ENCODE measurements at places on chromosomes 3 and 15.

- no peak for DNase-seq
Observed at GRCh38 chr3:46895761-46896160, 18.2 kb downstream of the PTH1R start.

DNA sequence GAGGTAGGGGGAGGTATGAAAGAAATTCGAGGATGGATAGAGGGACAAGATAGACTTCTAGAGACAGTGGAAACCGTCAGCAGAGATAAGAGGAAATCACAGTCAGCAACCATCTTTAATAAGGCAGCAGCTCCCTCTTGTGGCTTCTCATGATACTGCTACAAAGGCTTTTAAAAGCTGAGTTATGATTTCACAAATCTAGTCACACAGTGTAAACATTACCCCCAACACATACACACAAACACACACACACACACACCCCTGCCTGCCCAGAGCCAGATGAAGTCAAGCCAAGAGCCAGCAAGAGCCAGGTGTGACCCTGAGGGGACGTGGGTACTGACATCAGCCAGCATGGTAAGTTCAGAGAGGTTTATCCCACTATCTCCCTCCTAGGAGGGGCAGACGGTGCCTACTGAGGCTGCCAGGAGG is 18.9 kb upstream of the TGM5 start:
- DNase-seq = peak; percentile 33

GRCh38 chr15:68713874-68714273 is 106.8 kb downstream of the ANP32A start:
- DNase-seq = no peak

GRCh38 chr3:155192957-155193746 is 100.3 kb downstream of the STRIT1 start:
- DNase-seq = no peak

GRCh38 chr15:31932576-31932975 is 97.7 kb upstream of the CHRNA7 start:
- no peak for DNase-seq

DNA sequence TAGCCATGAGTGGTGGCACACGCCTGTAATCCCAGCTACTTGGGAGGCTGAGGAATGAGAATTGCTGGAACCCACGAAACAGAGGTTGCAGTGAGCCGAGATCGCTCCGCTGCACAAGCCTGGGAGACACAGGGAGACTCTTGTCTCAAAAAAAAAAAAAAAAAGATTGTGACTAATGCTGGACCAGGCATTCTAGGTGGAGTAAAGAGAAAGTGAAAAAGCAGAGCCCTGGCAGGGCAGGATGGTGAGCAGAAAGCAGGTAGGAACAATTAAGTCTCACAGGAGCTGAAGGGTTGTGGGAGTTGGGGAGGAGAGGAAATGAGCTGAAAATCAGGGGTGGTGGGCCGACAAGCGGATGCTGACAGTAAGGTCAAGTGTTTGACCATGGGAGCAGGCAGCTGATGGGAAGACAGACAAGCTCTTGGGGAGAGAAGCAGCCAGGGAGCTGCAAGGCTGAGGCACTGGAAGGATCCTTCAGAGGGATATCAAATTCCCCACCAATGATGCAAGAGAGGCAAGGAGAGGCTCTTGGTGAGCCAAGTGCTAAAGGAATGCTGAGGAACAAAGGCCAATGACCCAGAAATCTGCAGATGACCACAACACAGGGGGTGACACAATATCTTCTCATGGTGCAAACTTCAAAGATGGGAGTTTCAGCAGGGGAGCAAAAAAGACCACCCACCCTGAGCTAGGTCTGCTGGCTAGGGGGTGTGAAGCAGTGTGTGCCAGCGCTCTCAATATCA is 251.1 kb downstream of the ULK4 start:
- DNase-seq = no peak

GRCh38 chr3:100563652-100564211 is 45.7 kb upstream of the ADGRG7 start:
- no peak for DNase-seq

- no peak for DNase-seq
Observed at GRCh38 chr15:24858737-24859601, 95.8 kb upstream of the SNRPN start.

GRCh38 chr3:17038900-17039553 is 154.3 kb downstream of the PLCL2 start:
- DNase-seq = no peak

DNA sequence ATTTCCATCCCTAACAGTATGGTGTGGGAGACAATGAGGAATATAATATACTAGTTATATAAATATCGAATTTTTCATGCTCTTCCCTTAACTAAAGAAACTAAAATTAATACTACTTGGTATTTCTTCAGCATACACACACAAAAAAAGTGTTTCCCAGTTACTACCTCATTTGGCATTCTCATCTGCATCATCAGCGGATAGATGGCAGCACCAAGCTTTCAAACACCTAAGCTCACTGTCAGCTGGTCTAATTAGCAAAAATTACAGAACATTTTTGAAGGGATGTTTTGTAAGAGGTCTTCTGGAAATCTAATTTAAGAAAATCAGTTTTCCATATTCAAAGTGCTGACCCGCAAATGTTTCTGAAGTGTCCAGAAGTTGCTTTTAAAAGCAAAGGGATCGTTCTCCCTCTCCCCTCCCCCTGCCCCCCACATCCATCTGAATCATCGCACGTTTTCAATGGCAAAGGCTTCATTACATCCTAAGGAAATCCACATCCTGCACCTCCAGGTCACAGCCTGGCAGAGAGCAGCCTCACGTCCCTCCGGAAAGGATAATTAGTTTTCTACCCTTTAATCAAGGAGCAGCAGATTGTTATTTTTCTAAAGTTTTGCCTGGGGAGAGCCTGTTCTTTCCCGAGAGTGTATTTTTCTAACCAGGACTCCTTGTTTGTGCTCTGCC is 86.1 kb upstream of the SPATA12 start:
- DNase-seq = no peak

DNA sequence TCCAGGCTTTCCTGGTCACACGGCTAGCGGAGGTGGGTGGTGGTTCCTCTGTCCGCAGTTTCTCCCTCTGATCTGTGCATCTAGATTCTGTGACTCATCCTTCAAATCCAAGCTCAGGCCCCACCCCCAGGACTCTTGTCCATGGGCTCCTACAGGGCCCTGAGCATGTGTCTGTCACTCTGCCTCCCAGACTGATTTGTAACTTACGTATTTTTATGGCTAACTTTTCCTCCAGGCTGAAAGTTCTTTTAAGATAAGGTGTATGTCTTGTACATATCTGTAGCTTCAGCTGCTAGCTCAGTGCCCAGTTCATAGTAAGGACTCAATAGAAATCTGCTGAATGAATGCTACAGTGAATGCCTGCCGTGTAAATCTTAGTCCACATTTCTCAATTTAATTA is 8.0 kb downstream of the ESYT3 start:
- DNase-seq = no peak

- no peak for DNase-seq
Observed at GRCh38 chr3:49030321-49030720, 1.1 kb upstream of the IMPDH2 start.

DNA sequence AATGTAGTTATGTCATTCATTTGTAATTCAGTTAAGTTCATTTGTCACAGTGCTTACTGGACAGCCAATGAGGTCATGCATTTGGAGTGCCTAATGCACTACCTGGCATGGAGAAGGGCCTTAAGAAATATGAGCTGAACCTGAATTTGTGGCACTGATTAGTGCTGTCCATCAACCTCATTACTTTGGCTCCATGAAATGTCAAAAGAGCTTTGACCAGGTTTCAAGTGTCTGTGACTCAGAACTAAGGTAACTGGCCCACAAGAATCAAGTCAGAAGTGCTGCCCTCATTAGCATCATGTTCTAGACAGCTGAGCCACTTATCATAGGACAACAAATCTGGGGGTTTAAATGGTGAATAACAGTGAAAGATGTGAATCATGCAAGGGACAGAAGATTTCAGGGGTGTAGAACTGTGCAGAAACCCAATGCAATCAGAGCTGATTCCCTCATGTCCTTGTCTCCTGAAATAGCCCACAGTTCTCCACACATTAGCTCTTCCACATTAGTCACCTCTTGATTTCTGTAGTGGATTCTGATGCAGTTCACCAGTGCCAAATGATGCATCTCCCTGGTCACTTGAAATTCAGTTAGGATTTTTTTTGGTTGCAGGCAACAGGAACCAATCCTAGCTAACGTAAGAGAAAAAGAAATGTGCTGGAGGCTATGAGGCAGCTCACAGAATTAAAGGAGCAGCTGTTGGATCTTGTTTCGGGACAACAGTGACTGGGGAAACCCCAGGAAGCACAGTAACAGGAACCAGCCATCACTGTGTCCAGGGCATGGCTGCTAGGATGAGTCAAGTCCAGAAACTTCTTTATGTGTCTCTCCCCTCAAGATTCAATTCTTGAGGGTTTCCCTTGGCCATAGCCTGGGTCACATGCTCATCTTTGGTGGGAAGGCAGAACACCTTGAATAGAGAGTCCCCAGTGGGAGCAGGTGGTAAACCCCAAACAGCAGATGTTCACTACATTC is 38.7 kb downstream of the CHST2 start:
- peak; percentile 15 for DNase-seq

DNA sequence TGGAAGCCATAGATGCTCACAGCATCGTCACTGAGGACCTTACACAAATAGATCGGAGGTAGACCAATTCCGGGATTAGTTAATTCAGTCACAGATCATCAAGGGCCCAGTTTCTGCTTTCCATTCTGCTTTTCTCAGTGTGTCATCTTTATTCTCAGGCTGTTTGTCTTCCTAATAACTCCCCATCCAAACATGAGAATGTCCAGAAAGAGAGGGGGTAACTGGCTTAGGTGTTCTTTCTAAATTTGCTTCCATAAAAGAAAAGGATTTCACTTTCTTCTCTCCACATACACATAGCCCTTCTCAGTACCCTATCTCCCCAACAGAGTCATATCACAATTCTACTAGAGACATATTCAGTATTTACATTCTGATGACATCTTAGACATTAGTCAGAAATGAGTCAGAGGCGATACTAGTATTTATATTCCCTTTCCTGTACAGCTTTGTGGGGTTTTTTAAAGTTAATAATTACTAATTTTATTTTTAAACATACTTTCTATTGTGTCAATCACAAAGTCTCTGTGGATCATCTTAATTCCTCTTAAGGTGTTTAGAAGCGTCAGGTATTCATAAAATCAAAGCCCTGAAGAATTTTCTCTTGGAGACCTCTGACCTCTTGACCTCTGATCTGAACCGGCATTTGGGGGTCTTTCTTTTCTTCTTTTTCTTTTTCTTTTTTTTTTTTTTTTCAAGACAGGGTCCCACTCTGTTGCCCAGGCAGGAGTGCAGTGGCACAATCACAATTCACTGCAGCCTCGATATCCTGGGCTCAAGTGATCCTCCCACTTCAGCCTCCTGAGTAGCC is 24.3 kb upstream of the IL12A start:
- no peak for DNase-seq

DNA sequence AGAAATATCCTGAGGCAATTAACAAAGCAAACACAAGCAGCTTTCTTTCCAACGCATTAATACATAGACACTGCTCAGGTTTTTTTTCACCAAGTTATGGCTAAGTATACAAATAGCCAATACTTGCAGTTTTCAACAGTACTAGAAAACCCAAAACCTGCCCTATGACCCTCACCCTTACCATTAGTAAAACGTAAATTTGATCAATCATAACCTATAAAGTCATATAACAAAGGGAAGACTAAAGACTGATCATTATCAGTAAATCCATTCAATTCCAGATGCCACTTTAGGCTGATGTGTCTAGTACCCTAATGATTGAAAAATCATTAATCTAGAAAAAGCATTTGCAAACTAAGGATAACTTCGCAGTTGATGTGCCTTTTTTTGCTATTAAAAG is 3.2 kb downstream of the SERP1 start:
- DNase-seq = no peak

DNA sequence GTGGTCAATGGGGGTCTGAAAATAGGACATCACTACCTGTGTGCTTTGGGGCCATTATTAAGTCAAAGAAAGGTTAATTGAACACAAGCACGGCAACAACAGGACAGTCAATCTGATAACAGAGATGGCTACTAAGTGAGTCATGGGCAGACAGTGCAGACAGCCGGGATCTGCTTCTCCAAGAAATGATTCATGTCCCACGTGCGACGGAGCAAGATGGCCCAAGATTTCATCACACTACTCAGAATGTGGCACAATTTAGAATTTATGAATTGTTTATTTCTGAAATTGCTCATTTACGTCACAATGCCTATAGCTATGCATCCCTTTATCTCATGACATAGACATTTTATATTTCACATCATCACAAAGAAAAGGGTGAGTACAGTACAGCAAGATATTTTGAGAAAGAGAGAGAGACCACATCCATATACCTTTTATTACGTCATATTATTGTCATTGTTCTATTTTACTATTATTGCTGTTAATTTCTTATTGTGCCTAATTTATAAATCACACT is 770.6 kb upstream of the NR2F2 start:
- DNase-seq = no peak

DNA sequence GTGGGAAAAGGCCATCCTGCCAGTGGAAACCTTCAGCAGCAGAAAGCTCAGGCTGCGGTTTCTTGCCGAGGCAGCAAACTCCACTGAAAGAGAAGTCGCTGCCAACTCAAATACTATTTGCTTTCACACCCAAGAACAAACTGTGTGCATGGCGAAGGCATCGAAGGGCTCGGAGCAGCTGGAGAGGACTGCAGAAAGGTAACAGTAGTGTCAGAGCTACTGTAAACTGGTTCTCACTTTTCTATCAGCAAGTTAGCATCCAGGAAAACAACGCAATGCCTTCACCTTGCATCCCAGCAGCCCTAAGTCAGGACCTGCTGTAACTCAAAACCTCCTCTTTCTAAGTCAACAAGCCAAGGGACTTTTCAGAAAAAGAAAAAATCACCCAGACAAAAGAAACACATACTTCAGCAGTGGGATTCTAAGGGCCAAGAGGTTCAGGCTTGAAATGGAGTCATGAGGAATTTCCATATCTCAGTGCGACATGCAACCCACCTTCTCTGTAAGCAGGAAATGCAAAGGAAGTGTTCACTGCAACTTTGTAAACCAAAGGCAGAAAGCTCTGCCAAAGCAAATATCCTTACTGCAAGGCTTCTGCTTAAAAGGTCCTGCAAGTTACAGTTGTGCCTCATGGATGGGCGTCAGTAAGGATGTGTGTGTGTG is 193.5 kb downstream of the FOXP1 start:
- peak; percentile 25 for DNase-seq

GRCh38 chr15:80948651-80949292 is 40.8 kb downstream of the MESD start:
- DNase-seq = no peak

All from CD4-positive, alpha-beta T cell treated with Interferon gamma for 1 hour (primary cell).